ENCODE measurements at places on chromosomes 5 and 9.

GRCh38 chr9:77133011-77133410, 44.3 kb upstream of the VPS13A start:
- no peak for DNase-seq

GRCh38 chr9:89304834-89305188, 6.2 kb upstream of the CKS2 start:
- DNase-seq = no peak

GRCh38 chr5:3740546-3741373, 145.1 kb downstream of the IRX1 start:
- DNase-seq = no peak

- no peak for DNase-seq
These were observed 465.9 kb downstream of the CDH9 start for GRCh38 chr5:26572480-26572879.

- peak; percentile 65 for DNase-seq
These were observed 34.4 kb downstream of the TTLL11 start for GRCh38 chr9:122058709-122059108.

- no peak for DNase-seq
These were observed 31.0 kb downstream of the SLC9A3 start for GRCh38 chr5:493119-493701.

DNA sequence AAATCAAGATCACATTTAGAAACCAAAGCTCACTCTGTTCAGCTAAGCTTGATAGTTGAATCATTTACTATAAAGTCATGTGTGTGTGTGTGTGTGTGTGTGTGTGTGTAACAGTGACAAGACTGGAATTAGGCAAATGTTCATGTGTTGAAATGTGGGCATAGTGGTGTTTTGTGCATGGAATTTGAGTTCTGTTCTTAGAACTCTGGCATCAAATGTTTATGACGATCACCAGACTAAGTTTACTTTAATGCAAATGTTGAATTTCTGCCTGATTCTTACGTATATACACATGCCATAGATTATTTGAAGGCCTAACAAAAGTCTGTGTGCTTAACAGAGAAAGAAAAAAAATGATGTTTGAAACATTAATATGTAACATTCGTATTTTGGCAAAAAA, 72.8 kb upstream of the COL5A1 start:
- no peak for DNase-seq

- no peak for DNase-seq
These were observed 596.3 kb downstream of the HINT1 start for GRCh38 chr5:130568791-130569190.

- DNase-seq = no peak
These were observed 535.8 kb downstream of the CYLC2 start for GRCh38 chr9:103530934-103531333.

DNA sequence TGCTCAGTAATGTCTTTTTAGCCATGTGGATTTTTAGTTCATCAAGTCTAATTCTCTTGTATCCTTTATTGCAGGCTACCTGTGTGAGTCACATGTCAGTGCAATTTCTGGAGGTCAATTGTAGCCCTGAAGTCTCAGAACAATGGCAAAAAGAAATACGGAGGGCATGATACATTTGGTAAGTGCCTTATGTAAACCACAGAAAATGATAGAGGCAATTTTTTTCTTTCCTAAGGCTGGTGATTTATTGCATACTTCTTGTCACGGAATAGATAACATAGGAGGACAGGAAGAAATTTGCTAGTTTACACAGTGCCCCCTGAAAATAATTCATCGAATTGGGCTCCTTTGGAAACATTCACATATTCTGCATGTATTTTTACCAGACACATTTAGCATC, 235.9 kb downstream of the DMRTA1 start:
- DNase-seq = no peak

DNA sequence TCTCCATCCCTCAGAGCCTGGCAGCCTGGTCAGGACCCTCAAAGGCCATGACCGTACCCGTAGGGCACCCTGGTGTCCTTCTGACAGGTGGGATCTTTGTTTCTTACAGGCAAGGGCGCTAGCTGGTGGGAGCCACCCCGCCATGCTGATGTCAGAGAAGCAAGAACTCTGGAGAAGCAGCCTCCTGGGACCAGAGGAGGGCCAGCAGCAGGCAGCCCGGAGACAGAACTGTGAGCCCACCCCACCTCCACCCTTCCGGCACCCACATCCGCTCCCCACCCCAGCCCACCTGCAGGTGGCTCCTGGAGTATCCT, 42.2 kb upstream of the IL17B start:
- no peak for DNase-seq

GRCh38 chr5:39226558-39226957, 7.2 kb upstream of the FYB1 start:
- no peak for DNase-seq

GRCh38 chr9:135802876-135803419, 101.0 kb downstream of the KCNT1 start:
- DNase-seq = no peak

- no peak for DNase-seq
These were observed 95.8 kb downstream of the RMI1 start for GRCh38 chr9:84076384-84076783.

DNA sequence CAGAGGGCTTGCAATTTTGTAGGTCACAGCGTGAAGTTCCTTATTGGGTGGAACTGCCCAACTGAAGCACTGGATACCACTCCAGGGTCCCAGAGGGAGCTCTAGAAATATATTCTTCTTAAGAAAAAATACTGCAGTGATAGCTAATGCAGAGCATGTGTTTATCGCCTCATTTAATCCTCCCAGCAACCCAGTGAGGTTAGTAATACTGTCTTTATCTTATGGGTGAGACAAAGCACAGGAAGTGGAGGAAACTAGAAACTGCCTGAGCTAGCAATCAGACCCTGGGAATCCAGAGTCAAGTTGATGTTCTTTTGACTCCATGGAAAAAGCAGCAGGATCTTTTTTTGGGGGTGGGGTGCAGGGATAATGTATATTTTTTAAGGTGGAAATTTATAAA, 153.3 kb downstream of the PJA2 start:
- DNase-seq = no peak

- DNase-seq = no peak
These were observed 588 bp downstream of the TRAF2 start for GRCh38 chr9:136886610-136887597.

GRCh38 chr5:66213533-66213932, 69.4 kb downstream of the SREK1 start:
- no peak for DNase-seq

DNA sequence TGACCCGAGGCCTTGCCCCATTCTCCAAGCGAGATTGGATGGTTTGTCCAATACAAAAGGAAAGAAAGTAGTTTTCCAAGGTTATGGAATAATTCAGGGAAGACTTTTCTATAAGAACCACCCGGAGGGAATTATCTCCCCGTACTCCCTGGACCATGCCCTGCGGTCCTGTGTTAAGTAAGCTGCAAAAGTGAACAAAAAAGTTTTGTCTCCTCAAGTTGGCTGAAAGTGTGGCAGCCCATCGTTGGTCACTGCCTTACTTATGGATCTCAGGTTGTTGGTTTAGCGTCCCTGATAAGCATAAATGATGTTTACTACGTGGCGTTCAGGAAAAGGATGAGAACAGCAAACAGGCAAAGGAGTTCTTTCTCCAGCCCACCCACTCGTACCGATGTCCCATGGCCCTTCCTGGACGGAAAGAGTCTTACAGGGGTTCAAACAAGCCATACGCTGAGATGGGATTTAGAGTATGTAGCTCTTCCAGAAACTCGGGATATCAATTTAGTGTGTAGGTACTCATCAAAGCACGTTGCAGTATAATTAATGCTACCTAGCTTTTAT, 413 bp upstream of the AUH start:
- no peak for DNase-seq

DNA sequence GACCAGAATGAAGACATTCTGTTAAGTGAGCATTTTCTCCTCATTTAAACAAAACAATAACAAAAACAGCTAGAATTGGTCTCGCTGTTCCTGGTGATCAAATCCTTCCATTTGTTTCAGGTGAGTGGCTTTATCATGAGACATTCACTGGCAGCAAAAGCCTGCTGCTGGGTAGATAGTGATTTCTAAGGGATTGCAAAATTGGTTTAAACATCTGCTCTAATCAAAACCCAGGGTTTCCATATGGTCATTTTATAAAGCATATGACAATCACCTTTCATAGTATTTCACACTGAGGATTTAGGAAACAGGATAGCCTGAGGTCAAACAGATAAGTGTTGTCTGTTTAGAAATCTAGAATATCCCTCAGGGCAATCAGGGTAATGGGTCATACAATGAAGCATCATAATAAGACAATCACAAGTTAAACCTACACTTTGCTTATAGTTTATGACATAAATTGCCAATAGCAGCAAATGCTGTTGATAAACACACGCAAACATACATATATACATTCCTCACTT, 769.6 kb upstream of the C9orf72 start:
- no peak for DNase-seq

DNA sequence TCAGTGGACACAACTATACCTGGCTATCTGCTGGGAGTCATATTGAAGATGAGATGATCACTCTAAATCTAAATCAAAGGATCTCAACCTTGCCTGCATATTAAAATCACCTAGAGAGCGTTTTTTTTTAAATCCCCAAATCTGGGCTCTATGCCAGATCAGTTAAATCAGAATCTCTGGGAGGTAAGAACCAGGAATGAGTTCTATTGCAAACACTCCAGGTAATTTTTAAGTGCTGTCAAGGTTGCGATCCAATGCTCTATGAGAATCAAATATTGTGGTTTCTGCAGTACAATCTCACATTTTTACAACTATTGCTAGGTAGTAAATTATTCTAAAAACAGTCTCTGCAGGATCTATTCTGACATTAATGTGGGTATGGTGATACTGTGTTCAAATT, 202.3 kb upstream of the OR13F1 start:
- DNase-seq = no peak

DNA sequence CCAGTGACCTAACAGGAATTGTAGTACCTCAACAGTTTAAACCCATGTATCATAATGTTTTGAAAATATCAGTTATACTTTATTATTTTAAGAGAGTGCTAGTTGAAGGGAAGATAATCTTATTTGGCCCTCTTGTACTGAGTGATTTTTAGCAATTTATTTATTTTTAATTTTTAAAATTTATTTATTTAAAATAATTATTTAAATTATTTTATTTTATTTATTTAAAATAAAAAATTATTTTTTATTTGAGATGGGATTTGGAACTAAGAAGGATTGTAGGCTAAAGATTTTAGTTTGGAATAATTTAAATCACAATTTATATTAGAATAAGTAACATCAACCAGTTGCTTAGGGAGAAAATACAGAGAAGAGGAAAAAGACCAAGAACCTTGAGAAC, 54.2 kb downstream of the NAA35 start:
- no peak for DNase-seq

DNA sequence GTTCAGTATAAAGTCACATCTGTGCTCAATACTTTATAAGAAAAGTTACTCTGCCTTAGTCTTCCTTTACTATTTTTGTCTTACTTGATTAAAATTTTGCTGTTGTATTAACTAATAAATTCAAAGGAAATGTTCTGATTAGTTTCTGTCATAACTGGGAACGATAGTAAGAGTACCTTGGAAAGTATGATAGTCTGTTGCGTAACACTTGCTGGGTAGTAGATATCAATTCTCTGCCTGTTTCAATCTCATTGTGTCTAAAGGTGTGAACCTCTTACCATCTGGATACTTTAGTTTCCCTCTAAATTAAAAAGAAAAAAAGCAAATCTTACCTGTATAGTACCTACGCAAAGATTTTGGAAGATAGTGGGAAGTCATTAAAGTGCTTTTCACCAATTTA, 48.5 kb downstream of the COMMD10 start:
- no peak for DNase-seq

- no peak for DNase-seq
These were observed 372.1 kb downstream of the PDE4D start for GRCh38 chr5:59521476-59521875.

- DNase-seq = no peak
These were observed 35.1 kb downstream of the GRIA1 start for GRCh38 chr5:153525536-153525935.

GRCh38 chr5:79055017-79055416, 14.5 kb downstream of the DMGDH start:
- DNase-seq = no peak

GRCh38 chr5:16866273-16866672, 69.8 kb downstream of the MYO10 start:
- DNase-seq = no peak

DNA sequence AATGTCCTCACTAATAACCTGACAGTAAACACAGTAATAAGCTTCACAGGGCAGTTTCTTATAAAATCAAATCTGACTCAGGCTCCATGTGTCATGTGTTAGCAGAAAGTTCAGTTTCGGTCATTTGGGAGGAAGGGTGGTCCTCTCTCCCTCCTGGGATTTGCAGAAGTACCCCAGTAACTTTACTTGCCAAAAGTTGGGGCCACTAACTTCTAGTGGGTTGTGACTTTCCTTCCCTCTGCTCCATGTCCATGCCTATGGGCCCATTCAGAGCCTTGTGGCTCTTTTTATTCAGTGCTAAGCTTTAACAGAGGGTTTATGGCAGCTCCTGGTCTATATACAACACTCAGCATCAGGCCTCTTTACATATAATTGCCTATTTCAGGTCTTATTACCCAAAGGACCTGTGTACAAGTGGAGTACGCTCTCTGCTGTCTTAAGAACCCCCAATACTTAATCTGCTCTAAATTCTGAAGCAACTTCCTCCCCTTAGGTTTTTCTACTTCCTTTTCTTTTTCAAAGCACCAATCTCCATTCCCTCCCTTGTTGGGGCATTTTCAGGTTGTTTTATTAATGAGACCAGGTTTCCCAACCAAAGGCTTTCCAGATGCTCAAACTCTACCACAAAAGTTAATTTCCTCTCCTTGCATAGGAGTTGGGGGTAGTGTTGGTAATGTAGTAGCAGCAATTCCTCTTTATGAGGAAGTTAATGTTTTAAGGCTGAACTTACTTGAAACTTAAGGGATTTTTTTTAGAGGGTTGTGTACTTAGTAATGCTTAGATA, 107.7 kb downstream of the CCDC192 start:
- no peak for DNase-seq

DNA sequence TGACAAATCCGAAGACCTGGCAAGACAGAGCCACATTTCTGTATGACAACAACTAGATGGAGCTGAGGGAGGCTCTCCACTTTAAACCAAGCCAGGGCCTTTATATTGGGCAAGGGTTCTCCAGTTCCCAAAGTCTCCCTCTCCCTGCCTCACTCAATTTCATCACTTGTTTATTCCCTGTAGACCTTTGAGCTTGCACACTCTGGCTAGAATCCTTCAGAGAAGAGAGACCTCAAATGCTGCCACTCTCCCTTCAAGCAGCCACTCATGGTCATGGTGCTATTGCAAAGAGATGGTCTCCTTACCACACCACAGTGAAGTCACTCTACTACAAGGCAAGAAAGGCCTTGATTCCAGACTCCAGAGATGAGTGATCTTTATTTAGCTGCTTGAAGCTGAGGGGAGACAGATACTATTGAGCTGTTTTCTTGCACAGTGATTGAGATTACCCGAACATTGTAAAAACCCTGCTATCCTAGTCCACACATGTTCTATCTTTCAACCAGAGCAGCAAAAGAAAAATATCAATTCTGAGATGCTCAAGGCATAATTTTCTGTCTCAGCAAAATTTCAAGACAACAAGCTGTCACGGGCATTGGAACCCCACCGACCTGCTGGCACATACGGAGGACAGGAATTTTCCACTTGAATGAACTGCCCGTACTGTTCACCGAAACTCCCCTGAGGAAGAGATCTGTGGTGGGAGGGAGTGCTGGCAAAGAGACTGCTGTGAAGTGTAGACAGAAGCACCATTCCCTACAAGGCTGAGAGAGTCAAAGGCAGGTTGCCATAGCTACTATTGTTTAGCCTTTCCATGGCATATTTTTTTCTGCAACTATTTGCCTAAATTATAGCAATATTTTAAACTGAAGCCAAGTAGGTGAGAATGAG, 81.1 kb downstream of the CDO1 start:
- DNase-seq = no peak
